ENCODE measurements at places on chromosomes 7 and 10. TPM values are rescaled to one million over a fixed set of nuclear protein-coding genes. Genes with fewer than 3 reads are reported as not detected.

DNA sequence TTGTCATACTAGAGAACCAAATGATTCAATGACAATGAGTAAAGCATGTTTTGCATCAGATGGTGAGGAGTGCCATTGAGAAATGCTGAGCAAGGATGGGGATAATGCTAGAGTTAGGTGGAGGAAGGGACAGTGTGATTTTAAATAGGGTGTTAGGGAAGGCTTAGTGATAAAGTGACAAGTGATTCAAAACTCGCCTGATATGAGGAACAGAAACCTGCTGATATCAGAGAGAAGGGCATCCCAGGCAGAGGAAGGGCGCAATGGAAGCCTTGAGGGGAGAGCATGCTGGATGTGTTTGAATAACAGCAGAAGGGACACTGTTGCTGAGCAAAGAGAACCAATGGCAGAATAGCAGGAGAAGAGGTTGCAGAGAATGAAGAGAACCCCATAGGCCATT is 196.2 kb downstream of the NRG3 start:
- no peak for ATAC-seq

CLRN3 gene
- not detected for total RNA-seq

DNA sequence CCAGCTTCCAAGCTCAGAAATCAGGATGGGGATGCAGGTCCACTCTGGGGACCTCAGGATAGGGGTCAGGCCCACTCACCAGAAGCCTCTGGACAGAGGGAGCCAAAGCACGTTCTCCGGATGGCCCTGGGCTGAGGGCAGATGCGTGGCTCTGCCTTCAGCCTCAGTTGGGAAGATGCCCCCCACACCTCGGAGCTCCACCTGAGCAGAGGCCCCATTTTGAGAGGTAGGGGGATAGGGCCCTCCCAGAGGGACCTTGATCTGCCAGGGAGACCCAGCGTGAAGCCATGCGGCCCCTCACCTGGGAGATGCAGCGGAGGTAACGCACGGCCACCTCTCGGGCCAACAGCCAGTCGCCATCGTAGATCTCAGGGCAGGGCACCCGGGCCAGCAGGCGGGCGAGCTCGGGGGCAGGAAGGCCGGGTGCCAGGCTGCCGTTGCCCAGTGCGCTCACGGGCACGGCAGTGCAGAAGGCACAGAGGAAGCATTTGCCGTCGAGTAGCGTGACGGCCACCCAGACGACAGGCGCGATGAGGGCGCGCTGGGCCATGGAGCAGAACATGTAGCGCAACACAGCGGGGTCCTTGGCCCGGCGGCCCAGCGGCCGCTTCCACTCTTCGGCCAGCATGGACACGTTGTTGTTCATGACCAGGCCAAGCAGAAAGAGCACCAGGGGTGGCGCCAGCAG is 660 bp downstream of the CALHM1 start:
- ATAC-seq, result no peak

- ATAC-seq, result no peak
These were observed 550.2 kb downstream of the KCNMA1 start for GRCh38 chr10:77087366-77087765.

DNA sequence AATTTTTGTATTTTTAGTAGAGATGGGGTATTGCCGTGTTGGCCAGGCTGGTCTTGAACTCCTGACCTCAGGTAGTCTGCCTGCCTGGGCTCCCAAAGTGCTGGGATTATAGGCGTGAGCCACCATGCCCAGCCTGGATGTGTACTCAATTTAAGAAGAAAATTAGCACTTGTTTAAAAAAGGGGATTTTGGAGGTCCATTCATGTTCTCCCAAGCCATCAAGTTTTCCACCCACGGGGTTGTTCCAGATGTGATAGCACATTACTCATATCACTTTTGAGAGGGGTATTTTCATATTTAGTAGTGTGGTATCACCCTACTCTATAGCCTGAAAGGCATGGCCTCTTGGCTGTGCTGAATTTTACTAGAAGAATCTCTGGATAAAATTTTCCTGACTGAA is 10.5 kb upstream of the SLC26A3 start:
- ATAC-seq, result no peak
